Ammon's horn (tissue), 1 donor: ENCODE measurements at places on chromosomes 12 and 14.

GRCh38 chr12:107405436-107405835, 280.2 kb upstream of the PWP1 start:
- peak; percentile 50 for DNase-seq

DNA sequence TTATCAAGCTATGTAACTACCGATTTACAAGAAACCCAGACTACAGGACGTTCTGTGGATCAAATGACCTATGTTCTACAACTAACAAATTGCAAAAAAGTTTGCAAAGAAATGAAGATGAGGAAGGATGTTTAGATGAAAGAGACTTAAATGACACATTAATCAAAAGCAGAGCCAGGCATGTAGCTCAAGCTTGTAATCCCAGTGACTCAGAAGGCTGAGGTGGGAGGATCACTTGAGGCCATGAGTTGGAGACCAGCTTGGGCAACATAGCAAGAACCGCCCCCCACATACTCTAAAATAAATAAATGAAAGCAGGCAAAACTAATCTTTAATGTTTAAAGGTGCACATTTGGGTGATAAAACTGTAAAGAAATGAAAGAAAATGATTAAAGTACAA, 331.9 kb downstream of the BTG1 start:
- no peak for DNase-seq

GRCh38 chr12:51984657-51985056, 22.1 kb upstream of the TAMALIN start:
- DNase-seq, result no peak

DNA sequence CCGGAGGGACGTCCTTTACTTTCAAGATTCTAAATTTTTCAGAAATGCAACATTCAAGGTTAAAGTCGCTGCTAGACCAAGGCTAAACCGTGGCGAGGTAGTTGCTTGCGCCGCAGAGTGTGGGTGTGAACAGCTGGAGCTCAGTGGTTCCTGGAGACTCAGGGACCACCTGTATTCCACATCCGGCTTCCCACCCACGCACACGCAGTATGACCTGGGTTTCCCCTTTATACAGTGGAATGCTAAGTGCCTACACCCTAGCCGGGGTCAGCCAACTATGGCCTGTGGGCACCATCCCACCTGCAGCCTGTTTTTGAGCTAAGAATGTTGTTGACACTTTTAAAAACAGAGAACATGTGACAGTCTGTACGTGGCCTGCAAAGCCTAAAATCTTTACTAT, 42.9 kb upstream of the TESC start:
- no peak for DNase-seq

- DNase-seq, result no peak
Observed at GRCh38 chr12:28378736-28379135, 188.5 kb downstream of the CCDC91 start.

GRCh38 chr14:49982501-49982951, 89.6 kb downstream of the ARF6 start:
- DNase-seq, result no peak

- DNase-seq, result peak; percentile 45
Observed at GRCh38 chr12:85866986-85867776, 6.9 kb upstream of the NTS start.

DNA sequence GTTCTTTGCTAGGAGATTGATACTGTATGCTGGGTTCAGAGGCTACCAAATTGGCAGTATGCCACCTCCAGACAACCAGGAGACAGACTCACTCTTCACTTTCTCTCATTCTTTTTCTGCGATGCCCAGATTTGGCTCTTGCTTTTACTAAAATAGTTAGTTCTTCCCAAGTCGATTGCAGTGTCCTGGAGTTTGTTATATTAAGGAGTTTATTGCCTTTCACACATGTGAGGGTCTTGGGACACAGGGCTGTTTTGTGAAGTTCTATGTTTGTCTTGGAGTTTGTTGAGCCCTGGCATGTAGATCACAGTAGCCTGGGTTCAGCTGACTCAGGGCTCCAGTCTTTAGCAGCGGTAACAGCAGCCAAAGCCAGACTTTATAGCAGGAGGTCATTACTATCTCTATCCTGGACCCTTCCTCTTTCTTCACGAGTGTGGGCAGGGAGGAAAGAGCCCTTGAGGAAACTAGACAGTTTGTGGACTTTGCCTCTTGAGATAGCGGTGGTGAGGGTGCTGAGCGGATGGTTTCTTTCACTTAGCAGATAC, 1.6 kb downstream of the MLEC start:
- no peak for DNase-seq

DNA sequence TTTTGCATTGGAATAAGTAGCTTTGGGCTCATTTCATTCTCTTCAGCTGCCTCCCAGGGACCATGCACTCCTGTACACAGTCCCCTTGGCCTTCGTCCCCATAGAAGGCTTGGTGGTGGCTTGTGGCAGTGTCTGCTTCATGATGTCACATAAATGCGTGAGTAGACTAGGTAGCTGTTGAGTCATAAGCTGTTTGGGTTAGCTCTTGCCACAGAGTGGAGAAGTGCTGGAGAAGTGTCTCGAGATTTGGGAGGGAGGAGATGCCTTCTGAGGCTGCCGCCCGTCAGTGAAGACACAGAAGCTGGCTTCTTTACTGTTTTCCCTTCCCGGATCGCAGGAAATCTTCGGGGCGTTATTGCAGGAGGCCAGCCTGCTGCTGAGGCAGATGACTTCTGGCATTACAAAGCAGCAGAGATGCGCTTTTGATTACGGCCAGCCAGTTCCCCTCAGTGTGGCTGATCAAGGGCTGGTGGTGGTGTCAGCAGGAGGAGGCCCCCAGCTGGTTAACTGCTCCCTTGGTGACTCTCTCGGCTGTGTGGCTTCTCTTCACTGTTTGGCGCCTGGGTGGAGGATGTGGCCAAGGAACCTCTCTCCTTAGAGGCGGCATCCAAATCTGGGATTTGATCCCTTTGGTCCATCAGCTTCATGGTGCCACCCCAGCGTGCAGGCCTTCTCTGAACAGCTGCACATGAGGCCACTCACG, 67.6 kb downstream of the AACS start:
- DNase-seq, result no peak

DNA sequence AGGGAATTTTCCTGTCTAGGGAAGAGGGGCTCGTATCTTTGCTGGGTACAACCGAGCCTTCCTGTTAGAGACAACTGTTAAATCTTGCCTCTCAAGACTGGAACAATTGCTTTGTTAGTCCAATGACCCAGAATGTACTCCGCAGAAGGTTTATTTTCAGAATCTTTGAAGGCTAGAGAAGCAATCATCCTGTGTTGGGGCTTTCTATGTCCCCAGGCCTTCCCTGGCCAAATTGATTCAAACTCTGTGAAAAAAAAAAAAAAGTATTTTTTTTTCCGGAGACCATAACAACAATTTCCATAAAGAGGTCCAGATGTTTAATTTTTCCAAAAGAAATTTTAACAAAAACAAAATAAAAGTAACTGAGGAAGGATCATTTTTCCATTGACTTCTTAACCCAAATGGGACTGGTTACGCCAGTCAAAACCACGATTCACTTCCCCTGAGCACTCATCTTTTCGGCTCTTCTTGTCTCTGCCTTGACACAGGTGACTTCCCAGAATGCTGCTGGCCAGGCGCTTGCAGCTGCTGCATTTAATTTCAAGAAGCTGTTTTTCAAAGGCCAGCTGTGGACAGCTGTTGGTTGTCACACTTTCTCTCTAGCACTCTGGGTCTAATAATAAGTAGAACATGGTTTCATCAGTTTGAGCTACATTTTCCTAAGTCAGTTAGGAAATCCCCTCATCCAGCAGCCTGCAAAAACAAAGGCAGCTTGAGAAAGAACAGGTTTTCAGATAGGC, 81.6 kb upstream of the MANSC4 start:
- DNase-seq, result no peak

GRCh38 chr14:105043641-105044040, 21.6 kb downstream of the GPR132 start:
- DNase-seq, result no peak

DNA sequence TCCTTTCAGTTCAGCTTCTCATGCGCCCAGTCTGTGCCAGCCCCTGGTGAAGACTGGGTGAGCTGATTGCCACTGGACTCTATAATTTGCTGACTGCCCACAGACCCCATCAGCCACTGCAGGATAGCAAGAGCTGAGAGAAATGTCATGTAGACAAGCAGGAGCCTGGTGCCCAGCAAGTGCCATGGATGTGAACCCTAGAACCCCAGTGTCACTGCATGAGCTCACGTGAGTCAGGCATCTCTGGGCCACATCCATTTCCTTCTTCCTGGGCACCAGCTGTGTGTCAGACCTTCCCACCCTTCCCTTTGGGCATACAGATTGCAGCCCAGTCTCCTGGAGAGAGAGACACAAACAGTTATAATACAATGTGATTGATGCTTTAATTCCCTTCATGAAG, 73.8 kb downstream of the NTF3 start:
- DNase-seq, result no peak

DNA sequence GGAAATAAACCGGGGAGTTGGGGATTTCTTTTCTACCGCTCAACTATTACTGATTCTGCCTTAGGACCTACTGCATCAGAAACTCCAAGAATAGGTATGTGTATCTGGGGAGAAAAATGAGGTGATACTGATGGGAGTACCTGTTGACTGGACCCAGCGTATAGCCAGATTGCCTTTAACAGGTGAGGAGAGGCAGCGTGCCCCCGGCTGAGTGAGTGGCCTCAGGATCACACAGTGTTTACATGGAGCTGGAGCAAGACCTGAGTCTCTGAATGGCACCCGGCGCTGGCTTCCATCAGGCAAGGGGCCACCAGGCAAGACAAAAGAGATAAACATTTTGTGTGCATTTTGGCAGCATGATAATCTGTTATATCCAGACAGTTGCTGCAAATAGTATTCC, 496.2 kb downstream of the EGLN3 start:
- no peak for DNase-seq

DNA sequence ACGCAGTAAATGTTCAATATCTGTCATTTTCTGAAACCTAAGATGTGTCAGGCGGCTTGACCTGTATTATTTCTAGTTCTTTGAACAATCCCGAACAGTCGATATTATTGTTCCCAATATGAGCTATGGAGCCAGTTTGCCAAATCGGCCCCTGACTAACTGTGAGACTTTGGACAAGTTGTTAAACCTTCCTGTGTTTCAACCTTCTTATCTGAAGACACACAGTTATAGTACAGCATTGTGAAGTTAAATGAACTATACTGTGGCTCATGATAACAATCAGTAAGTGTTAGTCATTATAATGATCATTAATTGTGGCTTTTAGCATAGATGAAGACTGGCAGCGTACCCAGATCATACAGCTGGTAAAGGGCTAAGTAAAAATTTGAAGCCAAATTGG, 23.4 kb downstream of the DDX47 start:
- DNase-seq, result no peak

DNA sequence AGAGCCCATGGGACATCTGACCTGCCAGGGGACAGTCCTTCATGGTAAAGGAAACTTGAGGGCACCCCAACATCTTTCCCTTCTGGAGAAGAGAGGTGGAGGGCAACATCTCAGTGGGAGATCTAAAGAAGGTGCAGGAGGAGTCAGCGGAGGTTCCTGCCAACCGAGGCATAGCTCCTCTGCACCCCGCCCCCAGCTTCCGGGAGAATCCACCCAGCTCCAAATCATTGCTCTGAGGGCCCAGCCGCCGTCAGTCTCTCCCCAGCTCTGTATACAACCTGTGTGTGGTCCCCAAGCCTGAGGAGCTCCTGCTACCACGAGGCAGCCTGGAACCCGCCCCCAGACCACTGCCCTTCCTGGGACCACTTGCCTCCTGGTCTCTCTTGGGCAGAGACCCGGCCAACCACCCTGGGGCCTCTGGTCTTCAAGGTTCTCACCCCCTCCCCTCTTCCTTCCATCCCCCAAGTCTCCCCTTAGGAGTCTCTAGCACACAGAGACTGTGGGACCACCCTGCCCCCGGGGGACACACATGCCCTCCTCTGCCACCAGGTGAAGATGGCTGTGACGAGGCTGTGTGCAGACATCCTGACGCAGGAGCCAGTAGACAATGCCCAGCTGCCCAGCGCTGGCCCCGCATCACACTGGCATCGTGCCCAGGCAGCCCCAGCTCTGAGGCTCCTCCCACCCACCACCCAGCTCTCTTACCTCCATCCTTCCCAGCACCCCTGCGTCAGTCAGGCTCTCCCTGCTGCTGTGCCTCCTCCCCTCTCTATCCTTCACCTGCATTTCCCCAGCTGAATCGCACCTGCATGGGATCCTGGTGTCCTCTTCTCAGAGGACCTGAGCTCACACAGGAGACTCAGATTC, 13.0 kb upstream of the NUDT14 start:
- DNase-seq, result no peak

GRCh38 chr14:23054000-23054811, 3.1 kb downstream of the CDH24 start:
- no peak for DNase-seq

- DNase-seq, result no peak
Observed at GRCh38 chr14:31489691-31490090, 1.9 kb upstream of the GPR33 start.

DNA sequence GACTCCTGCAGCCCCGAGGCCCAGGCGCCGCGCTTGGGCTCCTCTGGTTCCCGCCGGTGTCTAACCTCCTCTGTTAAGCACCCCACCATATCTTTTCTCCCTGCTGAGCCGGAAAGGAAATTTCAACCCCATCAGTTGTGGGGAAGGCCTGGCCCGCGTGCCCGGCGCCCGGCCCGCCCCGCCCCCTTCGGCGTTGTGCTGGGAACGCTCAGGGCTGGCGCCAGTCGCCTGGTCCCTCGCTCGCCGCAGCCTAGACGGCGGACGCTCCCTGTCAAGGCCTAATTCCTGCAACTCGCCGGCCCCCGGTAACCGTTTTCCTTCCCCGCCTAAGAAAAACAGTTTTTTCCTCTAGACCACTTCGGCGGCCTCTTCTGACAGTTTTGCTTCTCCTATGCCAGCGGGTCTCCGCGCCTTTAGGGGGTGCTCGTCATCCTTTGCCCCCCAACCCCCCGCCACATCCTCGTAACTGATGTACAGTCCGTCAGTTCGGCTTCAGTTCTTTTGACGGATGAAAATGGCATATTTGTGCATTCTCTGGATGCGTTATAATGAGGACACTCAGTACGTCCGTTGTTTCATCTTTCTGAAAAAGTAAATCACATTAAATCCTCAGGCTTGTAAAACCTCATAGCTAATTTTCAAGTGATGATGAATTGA, 506 bp upstream of the NAP1L1 start:
- peak; percentile 86 for DNase-seq

DNA sequence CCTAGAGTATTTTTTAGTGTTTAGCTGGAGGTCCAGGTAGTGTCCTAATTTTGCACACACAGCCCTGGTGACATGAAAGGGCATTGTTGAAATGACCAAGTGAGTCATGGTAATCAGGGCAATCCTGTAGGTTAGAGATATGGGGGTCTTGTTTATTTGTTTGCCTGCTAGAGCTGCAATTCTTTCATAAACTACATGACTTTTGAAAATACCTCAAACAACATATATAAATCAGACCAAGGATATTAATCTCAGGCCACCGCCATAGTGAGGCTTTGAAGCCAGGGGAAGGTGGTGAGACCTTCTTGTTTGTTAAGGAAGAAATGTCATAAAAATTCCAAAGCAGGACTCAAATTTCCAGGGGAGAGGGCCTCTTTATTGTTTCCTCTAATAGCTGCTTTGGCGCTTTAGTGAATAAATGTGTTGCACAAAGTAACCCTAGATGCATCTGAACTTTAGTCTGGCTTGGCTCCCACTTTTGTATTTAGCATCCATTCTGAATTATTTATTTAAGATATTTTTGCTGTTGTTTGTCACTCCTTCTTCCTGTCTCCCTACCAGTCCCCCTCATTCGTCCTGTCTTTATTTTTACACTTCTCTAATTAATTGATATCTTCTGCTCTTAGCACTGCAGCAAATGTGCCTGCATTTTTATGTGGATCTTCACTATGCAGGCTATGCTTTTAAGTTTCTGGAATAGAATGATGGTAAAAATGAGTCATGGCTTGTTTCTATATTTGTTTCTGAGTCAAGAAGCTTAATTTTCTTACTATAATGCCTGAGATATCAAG, 430.3 kb downstream of the RAD51B start:
- DNase-seq, result no peak

- no peak for DNase-seq
Observed at GRCh38 chr14:75941030-75941429, 40.8 kb downstream of the TGFB3 start.
